ENCODE measurements at places on chromosomes 1 and 21.
A peak's percentile ranks its signal among the peaks of the same experiment; 100 is the strongest.

DNA sequence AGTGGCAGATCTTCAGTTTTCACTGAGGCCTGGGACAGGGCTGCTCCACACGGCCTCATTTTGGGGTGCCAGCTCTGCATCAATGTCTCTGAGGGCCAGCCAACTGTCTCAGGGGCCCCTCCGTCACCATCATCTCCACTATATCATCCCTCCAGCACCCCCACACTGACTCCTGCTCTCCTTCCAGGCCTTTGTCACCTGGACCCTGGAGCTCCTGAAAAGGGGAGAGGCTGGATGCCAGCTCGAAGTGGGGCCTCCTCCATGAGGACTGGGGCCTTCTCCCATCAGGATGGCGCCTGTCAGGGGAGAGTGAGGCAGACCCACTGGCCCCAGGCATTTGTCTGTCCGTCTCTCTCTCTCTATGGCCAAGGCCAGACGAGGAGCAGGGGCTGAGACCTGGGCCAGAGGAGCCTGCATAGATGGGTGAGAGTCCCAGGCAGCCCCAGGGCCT lies 44.7 kb upstream of the LRP8 start:
- DNase-seq: no peak

- DNase-seq: peak; percentile 88
Observed at GRCh38 chr1:207890136-207890738, 20.7 kb downstream of the CD34 start.

DNA sequence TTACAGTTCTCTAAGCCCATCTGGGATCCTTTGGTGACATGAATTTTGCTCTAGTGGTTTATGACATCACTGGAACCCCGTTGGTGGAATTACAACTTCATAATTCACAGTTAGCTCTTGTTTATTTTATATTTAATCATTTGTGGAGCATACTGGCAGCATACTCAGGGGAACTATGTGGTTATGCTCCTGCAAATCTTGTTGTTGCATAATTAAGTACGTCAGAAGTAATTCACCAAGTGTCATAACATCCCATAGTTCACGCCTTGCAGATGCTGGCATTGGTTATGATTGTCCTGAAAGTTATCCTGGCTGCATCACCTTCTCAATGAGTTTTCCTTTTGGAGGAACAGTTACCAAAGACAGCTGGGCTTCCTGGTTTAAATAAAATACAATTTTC lies 16.5 kb downstream of the PRRX1 start:
- DNase-seq: peak; percentile 89

DNA sequence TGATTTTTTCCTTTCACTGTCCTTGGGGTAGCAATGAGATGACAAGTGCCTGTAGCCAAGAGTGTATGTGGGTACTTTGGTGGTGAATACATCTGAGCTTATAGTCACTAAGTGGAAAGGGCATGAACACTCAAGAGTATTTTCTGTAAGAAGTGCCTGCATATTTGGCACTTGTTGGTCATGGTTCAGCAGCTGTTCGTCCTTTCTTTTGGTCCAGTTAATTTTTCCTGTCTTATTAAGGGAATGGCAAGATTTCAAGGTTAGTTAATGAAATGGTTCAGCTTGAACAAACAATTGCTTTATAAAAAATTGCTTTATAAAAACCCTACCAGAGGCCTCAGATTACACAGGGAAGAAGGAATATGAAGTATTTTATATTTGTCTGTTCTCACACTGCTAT lies 48.6 kb upstream of the GPR52 start:
- DNase-seq: no peak

GRCh38 chr21:36388835-36389234 lies 3.6 kb downstream of the CHAF1B start:
- DNase-seq: peak; percentile 57

DNA sequence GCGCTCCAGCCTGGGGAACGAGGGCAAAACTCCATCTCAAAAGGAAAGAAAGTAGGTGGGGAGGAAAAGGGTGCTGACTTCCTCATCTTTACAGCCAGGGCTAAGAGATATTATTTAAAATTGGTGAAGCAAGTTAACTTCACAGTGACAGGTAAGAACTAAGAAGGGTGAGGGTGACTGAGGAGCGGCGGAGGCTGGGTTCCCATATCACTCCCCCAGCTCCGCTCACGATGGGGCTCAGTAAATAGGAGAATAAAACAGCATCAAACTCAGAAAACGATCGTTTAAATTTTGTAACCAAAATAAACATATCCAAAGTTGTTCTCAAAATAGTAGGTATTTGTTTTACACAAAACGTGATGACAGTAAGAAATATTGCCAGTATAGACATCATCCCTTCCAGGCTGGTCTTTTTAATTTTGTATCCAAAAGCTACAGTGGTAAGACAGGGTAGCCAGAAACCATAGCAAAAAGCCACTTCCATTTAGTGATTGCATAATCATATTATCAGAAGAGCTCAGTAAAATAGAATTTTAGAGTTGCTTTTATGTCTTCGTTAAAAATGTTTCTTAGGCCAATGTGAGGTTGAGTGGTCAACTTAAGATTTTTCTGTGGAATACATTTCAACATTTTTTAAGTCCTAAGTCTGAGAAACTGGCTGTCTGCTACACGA lies 26.2 kb upstream of the ADARB1 start:
- DNase-seq: no peak

DNA sequence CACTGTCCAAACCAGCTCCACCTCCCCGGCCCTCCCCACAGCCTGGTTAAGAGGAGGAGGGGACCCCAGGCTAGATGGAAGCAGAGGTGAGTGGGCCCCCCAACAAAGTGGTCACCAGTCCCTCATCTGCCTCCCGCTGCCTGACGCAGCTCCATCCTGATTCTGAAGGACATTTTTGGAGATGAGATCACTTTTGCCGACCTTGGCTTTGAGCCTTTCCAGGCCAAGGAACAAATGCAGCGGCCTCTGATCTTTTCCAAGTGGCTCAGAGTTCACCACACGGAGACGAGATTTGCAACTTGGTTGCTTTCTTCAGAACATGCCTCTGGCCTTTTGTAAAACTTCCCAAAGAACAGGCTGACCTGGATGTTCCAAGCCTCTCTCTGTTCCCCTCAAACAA lies 223.1 kb downstream of the NPHP4 start:
- DNase-seq: no peak

- no peak for DNase-seq
Observed at GRCh38 chr1:63798284-63798683, 24.5 kb downstream of the ROR1 start.

- no peak for DNase-seq
Observed at GRCh38 chr1:63921359-63921758, 147.5 kb downstream of the ROR1 start.

DNA sequence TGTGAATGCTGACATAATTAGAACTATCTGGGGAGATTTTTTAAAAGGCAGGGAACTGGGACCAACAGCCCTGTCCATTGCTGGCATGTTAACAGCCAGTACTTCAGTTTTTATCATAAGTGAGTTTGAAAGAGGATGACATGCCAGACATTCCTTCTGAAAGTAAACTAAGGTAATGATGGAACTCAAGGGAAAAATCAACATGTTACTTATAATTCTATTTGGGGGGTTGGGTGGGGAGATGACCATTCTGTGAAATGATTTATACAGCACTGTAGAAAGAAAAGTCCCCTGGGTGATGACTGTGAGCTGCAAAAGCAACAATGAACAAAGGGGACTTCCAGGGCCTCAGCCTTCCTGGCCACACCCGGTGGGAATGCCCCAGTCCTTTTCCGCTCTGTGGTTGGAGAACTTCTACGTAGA lies 5.4 kb upstream of the LAMC2 start:
- peak; percentile 89 for DNase-seq

All from fibroblast of skin of right biceps (primary cell).